Stimulated activated CD4-positive, alpha-beta T cell treated with anti-CD3 and anti-CD28 coated beads, Interleukin-12 subunit alpha, Interleukin-12 subunit beta, amount 100 ng/mL, for 24 hours (primary cell): ENCODE measurements at places on chromosomes 1 and 21.

GRCh38 chr1:44808063-44808937 is at the start of gene BTBD19:
Gene BTBD19 (plus strand): TSS chr1:44808523. CDS start chr1:44808821, 298 bp downstream.
- DNase-seq: peak; percentile 74

DNA sequence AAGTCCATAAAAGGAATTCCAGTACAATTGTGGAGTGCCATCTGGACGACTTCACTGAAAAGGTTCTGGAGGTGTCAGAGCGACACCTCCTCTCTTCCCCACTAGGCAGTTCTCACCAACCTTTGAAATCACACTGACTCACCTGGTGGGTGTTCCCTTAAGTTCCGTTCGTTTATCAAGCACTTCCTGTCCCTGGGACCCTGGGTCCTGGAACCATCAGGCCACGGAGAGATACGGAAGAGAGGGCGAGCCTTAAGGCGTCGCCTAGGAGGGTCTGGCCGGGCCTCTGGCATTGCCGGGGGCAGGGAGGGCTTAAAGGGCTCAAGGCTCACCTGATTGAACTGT is 317 bp downstream of the SPAG17 start:
- no peak for DNase-seq

DNA sequence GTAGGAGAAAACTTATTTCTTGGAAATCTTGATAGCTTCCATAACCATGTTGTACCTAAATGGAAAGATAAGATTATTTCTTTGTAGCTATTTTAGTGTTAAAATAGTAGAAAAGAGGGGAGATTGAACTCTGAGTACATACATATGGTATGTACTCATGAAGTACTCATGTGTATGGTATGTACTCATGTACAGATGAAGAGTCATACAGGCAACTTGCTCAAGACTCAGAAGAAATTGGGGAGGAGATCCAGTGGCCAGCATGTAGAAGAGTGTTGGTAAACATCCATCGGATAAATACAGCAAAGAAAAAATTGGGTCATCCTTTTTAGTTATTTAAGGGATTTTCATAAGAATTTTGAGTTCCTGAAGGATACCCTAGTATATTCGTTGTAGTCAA is 29.0 kb downstream of the MDM4 start:
- no peak for DNase-seq

GRCh38 chr1:43366179-43366578 is 1.6 kb downstream of the ELOVL1 start:
- DNase-seq: no peak

- DNase-seq: no peak
Measured at GRCh38 chr1:20711285-20712214, 6.3 kb downstream of the KIF17 start.

DNA sequence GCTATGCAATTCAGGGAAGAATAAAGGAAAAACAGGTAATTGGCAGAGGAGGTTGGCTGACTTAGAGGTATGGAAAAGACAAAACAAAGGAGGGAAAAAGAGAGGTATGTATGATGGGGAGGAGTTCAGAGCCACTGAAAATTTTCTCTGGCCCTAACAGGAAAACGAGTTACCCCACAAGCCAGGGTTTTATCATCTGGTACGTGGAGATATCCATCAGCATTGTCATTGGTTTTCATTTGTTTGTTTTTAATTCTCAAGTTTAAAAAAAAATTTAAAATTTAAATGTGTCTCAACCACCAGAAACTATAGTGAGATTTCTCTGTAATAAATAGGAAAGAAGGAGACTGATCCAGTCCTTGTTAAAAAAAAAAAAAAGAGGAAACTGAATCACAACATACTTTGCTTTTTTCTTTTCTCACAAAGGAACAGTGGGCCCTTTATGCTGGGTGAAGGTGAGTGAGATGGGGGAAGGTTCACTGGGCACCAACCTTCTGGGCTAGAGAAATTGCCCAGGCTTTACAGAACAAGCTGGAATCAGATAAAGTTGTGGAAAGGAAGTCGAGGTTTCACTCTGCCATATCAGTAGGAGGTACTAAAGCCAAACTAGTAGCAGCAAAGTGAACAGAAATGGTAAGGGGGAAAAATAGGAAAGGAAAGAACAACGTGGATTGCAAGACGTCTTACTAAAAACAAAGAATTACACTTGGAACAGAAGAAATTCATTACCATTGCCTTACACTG is 2.7 kb downstream of the IFNAR2 start:
- no peak for DNase-seq
